ENCODE measurements at places on chromosomes 1 and 21.

GRCh38 chr1:94325377-94326302 lies 88.3 kb upstream of the ARHGAP29 start:
- no peak for DNase-seq

DNA sequence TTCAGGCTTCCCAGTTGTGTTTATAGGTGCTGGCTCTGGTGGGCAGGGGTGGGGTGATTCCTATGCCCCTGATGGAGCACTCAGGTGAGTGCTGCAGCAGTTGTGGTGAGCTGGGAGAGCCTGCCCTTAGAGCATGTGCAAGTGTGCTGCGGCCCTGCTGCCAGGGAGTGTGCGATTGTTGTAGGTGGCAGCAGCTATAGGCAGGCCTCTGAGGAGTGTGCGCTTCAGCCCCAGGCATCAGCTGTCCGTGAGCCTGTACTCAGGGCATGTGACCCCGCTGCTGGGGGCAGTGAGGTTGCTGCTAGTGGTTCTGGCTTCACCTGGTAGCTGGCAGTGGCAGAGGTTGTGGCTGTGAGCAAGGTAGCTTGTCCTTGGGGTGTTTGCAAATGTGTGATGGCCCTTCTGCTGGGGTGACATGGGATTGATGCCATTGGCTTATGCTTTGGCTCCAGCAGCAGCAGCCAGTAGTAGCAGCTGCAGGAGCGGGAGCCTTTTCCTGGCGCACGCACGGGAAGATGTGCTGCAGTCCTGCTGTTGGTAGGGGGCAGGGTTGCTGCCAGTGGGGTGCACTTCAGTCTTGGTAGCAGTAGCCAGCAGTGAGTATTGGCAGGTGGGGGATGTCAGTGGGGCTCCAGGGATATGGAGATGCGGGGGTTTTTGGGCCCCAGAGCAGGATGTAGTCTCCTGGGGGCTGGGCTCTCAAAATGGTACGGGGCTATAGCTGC lies 37.7 kb downstream of the SYCP1 start:
- no peak for DNase-seq

DNA sequence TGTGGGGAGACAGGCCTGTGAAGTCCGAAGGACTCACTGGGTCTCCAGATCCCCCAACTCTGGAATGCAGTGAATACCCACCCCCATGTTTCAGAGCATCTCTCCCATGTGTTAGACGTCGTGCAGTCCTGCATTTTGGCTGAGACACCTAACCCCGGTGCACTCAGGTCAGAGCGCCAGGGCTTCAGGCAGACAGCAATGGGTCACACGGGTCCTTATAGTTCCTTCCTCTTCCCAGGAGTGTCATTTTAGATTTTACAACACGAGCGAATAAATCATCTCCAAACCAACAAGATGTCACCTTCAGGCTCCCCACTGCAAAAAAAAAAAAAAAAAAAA lies 5.1 kb downstream of the PRRX1 start:
- DNase-seq: no peak

- peak; percentile 10 for DNase-seq
Measured at GRCh38 chr1:244836135-244836521, 670 bp downstream of the COX20 start.

DNA sequence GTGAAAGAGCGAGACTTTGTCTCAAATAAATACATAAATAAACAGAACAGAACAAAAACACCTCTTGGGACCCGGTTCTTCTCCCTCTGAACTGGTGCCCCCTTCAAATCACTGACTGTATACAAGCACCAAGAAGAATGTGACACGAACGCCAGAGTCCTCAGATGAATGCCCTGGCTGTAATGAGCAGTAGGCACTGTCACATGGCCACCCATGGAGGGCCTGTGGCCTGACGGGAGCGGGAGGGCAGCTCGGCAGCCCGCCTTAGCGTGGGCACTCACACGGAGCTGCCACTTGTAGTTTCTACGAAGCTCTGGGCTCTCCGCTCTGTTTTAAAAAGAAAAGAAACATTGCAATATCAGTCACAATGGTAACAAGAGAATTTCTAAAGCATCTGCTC lies 146.0 kb downstream of the PEX14 start:
- no peak for DNase-seq

- DNase-seq: no peak
Measured at GRCh38 chr1:157995583-157996169, 2.2 kb downstream of the KIRREL1 start.

DNA sequence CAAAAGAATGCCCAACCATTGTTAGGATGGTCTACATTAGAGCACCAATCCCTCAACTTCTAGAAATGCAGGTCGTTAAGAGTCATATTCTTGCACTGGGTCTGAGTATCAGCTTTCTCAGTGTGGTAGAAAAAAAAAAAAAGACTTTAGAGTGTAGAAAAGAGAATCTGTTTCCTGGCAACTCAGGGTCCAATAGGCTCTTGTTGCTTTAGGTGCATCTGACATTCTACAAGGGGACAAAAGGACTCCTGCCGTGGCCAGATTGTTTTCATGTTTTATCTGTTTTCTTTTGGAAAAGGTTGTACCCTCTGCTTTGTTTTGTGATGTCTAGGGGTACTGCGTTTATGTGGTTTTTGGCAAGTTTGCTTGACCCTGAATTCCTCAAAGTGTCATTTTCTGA lies 105.4 kb upstream of the KCNK2 start:
- DNase-seq: no peak

GRCh38 chr1:110601332-110601731 lies 4.8 kb downstream of the KCNA2 start:
- DNase-seq: no peak

DNA sequence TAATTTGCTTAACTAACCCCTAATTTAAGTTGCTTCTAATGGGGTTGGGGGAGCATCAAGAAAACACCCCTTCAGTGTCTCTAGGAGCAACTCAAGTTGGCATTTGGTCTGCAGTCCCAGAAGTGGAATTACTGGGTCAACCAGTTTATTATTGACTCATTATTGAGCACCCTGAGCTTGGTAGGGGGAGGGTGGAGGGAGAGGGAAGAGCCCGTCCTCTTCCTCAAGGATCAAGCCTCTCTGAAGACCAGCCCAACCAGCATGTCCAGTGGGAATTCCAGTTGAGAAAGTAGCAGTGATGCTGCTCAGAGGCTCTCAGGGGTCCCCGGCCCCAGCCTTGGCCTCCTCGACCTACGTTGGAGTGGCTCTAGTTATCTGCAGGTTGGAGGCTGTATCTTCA lies 2.1 kb upstream of the PLA2G2F start:
- DNase-seq: no peak

- no peak for DNase-seq
Measured at GRCh38 chr1:54838565-54839180, 37.5 kb upstream of the TTC22 start.

- DNase-seq: no peak
Measured at GRCh38 chr1:117181630-117182041, 29.1 kb downstream of the VTCN1 start.

- no peak for DNase-seq
Measured at GRCh38 chr21:35441868-35442582, 392.9 kb upstream of the RUNX1 start.

DNA sequence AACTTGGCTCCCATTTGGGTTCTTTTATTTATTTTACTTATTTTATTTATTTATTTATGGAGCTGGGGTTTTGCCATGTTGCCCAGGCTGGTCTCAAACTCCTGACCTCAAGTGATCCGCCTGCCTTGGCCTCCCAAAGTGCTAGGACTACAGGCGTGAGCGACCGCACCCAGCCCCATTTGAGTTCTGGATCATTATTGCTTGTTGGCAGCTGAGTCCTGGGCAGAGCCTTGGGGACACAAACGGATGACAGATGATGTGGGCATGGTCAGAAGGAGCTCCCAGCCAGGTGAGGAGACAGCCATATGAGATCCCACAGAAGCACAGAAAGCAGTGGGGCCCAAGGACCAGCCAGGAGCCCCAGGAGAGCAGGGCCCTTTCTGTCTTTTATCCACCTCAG lies 254.0 kb downstream of the MATN1 start:
- no peak for DNase-seq

DNA sequence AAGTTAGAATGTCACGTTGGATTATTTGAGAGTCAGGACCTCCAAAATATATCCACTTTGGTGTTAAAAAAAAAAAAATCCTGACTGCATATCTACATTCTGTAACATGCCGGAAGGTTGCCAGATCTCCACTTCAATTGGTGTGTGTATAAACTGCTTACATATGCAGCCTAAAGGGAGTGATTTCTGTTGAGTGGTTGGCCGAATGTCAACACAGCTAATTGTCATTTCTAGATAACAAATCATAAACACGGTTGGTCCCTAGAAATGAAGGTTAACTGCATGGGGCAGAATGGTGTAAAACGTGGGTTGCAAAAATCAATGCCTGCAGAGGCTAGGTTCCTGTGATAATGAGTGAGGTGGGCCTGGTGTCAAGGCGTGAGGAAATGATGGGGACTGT lies 15.0 kb upstream of the ROR1 start:
- no peak for DNase-seq

GRCh38 chr1:232273011-232273410 lies 356.9 kb downstream of the SIPA1L2 start:
- no peak for DNase-seq

- DNase-seq: no peak
Measured at GRCh38 chr21:33373451-33373850, 29.8 kb upstream of the IFNGR2 start.

DNA sequence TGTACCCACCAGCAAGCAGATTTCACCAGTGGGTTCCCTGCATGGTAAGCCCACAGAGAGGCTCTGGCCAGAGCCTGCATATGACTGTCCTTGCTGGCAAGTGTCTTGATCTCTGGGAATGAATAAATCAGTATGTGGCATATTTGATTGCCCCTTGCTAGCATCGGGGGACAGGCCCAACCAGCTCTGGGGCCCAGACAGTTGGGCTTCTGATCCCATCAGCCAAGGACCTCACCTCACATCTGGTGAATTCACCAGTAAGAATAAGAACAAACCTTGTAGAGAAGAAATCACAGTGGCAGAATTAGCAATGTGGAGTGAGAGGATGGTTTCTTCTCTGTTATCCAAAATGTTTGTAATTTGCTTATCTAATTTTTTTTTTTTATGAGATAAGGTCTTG lies 15.9 kb downstream of the SLC1A7 start:
- DNase-seq: no peak

- no peak for DNase-seq
Measured at GRCh38 chr1:230599926-230600656, 42.2 kb upstream of the COG2 start.

DNA sequence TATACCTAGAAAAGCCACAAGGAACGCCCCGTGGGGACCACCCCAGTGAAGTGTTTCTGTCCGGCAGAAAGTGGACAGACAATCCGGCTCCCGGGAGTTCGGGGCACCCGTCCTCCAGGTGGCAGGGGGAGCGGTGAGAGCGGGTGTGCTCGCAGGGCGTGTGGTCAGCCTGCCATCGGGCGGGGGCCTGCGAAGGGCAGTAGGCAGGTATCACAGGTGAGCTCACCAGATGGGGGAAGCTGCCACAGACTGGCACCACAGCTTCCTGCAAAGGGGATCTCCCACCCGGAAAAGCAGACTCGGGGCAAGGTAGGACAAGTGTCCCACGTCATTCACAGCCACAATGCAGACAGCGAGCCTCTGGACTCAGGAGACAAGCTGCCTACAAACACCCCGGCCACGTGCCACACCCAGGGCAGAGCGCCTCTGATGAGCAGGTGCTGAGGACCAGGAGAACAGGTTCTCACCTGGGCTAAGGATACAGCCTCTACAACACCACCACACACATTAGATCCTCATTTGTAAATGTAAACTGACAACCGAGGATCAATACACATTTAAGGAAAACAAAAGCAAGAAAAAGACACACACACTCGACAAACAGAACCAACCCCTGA lies 36.4 kb downstream of the VPS26C start:
- DNase-seq: no peak

GRCh38 chr1:214864896-214865688 lies 217.4 kb upstream of the KCNK2 start:
- DNase-seq: no peak

- DNase-seq: no peak
Measured at GRCh38 chr21:34908419-34909055, 140.6 kb downstream of the RUNX1 start.

DNA sequence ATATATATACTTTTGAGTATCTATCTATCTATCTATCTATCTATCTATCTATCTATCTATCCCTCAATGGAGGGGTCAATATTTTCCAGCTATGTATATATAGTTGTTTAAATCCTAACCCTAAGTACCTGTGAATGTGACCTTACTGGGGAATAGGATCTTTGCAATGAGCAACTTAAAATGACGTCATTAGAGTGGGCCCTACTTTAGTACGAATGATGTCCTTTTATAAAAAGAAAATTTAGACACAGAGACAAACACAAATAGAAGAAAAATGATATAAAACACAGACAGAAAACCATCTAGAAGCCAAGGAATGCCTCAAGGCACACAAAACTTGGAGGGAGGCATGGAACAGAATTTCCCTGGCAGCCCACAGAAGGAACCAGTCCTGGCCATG lies 2283.7 kb downstream of the NCAM2 start:
- no peak for DNase-seq

DNA sequence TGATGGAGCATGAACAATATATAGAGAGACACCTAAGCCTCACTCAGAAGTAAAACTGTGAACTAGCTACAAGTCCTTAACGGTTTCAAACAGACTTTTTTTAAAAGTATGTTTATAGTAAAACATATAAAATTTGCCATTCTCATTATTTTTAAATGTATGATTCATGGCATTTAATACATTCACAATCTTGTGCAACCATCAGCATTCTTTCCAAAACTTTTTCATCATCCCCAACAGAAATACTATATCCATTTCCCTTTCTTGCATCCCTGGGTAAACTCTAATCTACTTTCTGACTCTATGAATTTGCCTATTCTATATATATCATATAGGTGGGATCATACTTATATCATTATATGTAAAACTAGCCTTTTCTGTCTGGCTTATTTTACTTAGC lies 25.5 kb downstream of the EVI5 start:
- DNase-seq: no peak

DNA sequence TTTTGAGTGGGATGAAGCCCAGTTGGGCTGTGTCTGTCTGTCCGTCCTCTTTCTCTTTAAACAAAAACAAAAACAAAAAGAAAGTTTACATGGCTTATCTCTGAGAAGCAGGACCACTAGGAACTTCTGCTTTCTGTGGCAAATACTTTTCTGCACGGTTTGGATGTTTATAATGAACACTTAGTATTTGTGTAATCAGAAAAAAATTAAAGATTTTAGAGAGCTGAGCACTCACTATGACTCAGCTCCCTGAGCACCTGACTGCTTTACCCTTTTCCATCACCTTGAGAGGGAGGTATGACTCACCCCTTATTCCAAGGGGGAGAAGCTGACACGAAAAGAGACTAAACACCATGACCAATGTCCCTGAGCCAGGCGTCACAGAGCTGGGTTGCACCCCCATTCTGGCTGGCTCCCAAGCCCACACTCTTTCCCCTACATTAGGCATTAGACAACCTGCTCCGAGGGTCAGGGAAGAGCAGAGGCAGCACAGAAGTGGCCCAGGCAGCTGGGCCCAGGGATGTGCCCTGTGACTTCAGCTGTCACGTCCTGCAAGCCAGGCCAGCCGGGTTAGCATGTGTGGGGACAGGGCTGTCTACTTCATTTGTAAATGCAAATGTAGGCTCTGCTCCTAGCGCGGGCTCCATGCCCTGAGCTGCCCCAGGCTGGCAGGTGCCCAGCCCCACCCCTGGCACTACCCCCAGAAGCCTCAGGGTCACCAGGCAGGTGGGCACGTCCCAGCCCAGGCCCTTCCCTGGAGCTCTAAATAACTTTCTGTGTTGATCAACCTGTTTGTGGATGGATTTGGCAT lies 30.4 kb downstream of the RAP1GAP start:
- no peak for DNase-seq
